Activated CD8-positive, alpha-beta memory T cell treated with anti-CD3 and anti-CD28 coated beads for 48 hours (primary cell): ENCODE measurements at places on chromosomes 16 and 17.

GRCh38 chr17:57138956-57139576 is 54.0 kb downstream of the AKAP1 start:
- no peak for DNase-seq

GRCh38 chr17:39744075-39744835 is 6.5 kb downstream of the GRB7 start:
- no peak for DNase-seq

GRCh38 chr16:20175358-20175757 is 101.7 kb upstream of the GPR139 start:
- DNase-seq: no peak

GRCh38 chr16:50467943-50468748 is 80.0 kb upstream of the NKD1 start:
- DNase-seq: no peak

DNA sequence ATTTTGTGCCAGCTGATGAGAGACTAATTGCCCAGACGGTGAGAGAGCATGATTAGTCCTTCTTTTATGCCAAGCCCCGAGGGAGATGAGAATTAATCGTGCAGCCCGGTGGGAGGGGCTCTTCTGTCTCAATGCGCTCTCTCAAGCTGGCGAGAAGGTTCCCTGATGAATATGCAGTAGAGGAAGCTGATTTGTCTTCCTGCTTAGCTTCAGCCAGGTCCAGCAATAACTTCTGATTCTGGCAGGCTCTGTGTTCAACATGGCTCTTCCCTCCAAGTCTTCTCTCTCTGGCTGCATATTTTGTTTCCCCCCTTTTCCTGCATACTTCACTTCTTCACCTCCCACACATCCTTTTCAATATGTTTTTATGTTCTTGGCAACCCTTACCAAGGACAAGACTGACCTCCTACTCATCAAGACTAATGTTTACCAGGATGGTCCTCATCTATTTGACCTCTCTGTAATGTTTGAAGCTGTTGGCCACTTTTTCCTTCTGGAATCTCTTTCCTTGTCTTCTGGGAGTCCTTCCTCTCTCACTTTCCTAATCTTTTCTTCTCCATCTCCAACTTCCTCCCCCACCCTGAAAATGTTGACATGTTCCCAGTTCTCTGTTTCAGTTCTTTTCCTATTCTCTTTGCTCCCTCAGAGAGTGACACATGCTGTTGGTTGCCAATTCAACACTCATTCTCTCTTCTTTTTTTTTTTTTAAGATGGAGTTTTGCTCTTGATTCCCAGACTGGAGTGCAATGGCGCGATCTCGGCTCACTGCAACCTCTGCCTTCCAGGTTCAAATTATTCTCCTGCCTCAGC is 33.1 kb downstream of the ARL4D start:
- no peak for DNase-seq

GRCh38 chr16:12523002-12523401 is 280.7 kb downstream of the CPPED1 start:
- DNase-seq: no peak

DNA sequence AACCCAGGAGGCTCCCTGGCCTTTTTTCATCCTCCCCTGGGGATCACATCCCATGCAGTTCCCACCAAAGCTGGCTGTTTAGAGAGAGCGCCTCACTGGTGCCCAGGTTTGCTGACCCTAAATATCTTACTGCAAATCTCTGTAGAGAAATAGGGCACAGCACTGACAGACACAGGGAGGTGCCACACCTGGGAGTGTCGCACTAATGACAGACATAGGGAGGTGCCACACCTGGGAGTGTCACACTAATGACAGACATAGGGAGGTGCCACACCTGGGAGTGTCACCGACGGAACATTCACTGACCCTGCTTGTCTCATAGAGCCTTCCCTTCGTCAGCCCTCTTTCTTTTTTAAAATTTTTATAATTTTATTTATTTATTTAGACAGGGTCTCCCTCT is 25.6 kb downstream of the UNK start:
- no peak for DNase-seq

- peak; percentile 79 for DNase-seq
Measured at GRCh38 chr17:78214016-78214705, at the start of gene BIRC5. Gene BIRC5, plus strand, starts transcription at chr17:78214253. Its CDS starts 64 bp downstream, at chr17:78214317.

- DNase-seq: no peak
Measured at GRCh38 chr17:32593003-32593402, 106.2 kb downstream of the CDK5R1 start.

GRCh38 chr16:56869513-56870275 is 4.7 kb downstream of the SLC12A3 start:
- DNase-seq: no peak

DNA sequence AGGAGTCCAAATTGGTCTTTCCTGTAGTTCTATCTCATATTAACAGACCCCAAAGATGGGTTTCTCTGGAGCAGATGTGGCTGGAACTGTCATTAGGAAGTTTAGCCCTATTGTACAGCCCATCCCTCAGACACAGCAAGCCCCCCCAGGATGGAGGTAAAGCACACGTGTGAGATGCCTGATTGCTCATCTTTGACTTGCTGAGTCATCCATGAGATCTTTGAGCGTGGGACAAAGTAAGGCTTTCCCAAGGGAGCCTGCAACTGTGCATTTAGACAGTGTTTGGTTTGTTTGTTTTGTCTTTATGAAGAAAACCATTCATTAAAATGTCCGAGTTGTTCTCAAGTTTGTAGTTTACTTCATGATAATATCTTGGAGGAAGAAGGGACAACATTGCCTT is 145.3 kb upstream of the CDH13 start:
- no peak for DNase-seq
